G401 (cell line): ENCODE measurements at places on chromosomes 7 and 10. TPM values are rescaled to one million over a fixed set of nuclear protein-coding genes. Genes with fewer than 3 reads are reported as not detected.
A peak's percentile ranks its signal among the peaks of the same experiment; 100 is the strongest.

Gene AP5Z1
- total RNA-seq: 53.5 and 56.9 TPM in 2 replicates

Gene CARD11
- total RNA-seq: 0.12 TPM in 1 of 2 replicates, not detected in the other

Gene SLC26A3
- not detected in 2 replicates for total RNA-seq

Gene NPY
- not detected in 2 replicates for total RNA-seq

Gene GPR22
- total RNA-seq: not detected in 2 replicates

Gene TMEM213
- total RNA-seq: not detected in 2 replicates

GRCh38 chr10:81179324-81179723, 641.6 kb downstream of the SH2D4B start:
- no peak for DNase-seq

DNA sequence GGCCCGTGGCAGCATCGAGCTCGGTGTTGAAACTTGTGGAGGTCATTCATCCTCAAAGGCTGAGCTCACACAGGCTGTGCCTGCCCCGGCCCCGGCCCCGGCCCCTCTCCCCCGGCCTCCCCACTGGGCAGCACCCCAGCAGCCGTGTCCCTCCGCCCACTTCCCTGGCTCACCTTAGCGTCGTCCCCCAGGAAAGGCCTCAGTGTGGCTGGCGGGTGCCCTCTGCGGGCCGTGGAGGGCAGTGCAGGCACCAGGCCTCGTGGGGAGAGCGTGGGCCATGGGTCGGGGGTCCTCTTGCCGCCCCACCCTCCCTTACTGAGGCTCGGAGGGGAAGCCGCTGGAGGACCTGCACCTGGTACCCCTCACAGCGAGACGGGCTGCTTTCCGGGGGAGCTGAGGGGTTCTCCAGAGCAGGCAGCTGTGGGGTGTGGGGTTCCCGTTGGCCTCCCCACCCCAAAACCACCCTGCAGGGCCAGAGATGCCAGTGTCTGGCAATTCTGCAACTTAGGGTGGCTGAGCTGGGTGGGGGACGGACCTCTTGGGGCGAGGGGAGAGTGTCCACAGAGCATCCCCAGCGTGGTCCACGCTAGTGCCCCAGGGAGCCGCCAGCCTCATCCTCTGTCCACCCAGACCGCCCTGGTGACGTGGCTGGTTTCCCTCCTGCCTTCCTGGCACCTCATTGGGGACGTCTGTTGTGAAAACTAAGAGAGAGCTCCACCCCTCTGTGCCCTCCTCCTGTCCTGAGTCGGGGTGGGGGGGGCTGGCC, 44.2 kb upstream of the DPYSL4 start:
- DNase-seq: peak; percentile 37

DNA sequence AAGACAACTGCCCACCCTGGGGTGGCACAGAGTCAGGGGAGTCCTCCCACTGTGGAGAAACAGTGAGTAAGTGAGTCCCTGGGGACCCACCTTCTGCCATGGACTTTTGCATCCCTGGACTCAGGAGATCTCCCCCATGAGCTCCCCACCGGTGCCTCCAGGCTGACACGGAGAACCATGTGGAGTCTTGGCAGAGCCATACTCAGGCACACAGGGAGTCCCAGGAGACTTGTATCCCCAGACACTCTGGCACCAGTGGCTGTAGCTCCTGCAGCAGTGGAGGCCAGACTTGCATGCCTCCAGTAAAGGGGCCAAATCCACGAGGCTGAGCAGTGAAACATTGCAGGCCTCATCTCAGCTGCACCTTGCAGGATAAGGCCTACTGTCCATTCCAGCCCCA, 791.4 kb downstream of the PCDH15 start:
- no peak for DNase-seq

- no peak for DNase-seq
These were observed 320.8 kb downstream of the PRPF18 start for GRCh38 chr10:13907570-13907969.

DNA sequence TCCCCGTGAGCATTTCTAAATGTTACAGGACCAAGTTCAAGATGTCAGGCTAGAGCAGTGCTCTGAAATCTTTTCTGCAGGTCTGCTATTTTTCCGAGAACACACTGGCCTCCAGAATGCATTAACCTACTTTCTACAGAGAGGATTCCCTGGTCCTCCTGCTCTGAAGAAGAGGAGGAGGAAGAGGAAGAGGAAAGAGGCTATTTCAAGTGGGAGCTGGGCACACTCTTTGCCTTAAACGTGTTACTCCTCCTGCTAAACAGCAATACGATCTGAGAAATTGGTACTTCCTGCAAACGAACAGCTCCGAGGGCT, 157.4 kb downstream of the FRMD4A start:
- DNase-seq: peak; percentile 77

DNA sequence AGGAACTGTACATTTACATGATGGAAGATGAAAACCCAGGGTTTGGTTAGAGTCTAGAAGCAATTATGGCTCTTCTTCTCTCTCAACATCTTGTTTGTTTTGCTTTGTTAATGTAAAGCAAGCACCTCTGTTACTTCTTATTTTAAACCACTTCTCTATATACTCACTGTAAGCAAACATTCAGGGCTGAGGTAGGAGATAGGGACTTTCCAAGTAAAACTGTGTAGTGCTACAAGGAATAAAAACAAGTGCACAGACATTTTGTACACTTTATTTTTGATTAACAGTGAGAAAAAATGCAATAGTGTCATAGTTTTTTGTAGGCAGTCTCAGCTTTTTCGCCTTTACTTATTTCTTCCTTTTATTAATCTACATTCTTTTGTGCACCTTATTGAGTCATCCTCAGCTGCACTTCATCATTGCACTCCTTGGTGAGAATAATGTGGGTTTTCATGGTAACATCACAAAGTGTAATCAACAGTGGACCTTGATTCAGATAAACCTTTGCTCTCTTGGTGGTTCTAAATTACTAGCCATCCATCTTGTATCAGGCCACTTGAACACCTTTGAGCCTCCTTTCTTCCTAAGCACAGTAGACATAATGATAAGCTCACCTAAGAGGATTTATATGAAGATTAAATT, 52.9 kb downstream of the ELMO1 start:
- no peak for DNase-seq

DNA sequence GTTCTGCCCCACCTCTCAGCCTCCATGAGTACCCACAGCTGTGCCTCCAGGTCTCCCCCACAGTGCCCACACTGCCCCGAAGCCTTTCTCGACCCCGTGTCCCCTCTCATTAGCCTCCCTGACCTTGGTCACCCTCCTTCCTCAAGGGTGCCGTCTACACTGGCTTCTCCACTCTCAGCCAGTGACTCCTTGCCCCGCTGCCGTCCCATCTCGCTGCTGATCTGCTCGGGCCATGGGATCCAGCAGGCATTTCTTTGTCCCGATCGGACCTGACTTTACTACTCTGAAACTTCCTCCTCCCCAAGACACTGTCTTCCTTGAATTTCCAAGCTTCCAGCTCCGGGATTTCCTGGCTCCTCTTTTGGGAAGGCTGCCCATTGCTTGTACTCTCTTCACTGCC, 31.3 kb downstream of the FKBP6 start:
- no peak for DNase-seq

GRCh38 chr10:76022366-76022765, 590.9 kb downstream of the LRMDA start:
- DNase-seq: no peak

GRCh38 chr7:93910076-93910994, 4.0 kb downstream of the GNGT1 start:
- DNase-seq: no peak

GRCh38 chr7:40586197-40586596, 451.4 kb downstream of the SUGCT start:
- no peak for DNase-seq

DNA sequence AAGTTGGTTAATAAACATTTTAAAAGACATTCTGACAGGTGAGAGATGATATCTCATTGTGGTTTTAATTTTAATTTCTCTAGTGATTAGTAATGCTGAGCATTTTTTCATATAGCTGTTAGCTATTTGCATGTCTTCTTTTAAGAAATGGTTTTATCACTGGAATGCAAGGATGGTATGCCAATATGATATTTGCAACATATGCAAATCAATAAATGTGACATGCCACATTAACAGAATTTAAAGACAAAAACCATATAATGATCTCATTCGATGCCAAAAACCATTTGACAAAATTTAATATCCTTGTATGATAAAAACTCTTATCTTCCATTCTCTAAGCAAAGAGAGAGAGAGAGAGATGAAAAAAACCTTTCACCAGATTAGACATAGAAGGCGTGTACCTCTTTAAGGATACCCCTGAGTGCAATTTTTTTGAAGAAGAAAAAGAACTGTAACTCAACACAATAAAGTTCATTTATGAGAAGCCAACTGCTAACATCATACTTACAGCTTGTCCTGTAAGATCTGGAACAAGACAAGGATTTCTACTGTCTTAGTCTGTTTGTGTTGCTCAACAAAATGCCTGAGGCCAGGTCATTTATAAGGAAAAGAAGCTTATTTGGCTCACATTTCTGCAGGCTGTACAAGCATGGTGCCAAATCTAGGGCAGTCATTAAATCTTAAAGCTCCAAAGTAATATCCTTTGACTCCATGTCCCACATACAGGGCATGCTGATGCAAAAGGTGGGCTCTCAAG, 39.7 kb upstream of the ZMYND11 start:
- DNase-seq: no peak
